ENCODE measurements at places on chromosomes 13 and 19.

DNA sequence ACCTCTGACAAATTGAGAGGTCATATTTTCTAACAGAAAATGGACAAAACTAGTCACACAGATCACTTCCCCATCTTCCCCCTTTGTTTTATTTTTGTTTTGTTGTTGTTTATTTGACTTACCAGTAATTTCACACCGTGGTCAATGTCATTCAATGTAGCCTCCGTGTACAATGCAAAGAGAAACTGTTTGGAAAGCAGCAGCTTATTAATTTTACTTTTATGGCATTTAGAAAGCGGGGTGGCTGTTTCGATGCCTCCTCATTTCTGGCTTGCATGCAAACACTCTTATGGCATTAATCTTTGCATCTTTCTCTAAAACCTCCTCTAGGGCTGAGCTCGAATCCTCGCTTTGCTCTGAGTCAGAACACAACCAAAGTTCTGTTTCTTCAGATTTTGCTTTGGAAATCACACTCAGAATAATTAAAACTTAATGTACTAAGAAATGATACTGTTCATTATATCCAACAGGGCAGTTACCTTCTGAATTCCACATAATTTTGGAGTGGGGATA, 77.0 kb downstream of the ZNF536 start:
- no peak for DNase-seq

DNA sequence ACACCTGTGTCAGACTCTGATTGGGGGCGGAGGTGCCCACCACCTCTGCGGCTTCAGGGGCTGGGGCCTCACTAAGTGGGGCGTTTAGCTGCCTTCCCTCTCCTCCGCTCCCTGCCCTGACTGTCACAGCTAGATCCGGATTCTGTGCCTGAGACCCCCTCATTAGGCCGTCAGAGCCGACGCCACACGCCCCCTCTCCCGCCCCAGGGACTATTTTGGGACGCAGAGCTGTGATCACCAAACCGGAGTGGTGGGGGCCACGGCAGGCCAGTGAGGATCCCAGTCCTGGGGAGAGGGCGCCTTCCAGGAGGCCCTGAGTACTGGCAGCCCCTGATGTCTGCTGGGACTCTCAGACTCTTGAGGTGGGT, 762 bp downstream of the KANK3 start:
- no peak for DNase-seq

DNA sequence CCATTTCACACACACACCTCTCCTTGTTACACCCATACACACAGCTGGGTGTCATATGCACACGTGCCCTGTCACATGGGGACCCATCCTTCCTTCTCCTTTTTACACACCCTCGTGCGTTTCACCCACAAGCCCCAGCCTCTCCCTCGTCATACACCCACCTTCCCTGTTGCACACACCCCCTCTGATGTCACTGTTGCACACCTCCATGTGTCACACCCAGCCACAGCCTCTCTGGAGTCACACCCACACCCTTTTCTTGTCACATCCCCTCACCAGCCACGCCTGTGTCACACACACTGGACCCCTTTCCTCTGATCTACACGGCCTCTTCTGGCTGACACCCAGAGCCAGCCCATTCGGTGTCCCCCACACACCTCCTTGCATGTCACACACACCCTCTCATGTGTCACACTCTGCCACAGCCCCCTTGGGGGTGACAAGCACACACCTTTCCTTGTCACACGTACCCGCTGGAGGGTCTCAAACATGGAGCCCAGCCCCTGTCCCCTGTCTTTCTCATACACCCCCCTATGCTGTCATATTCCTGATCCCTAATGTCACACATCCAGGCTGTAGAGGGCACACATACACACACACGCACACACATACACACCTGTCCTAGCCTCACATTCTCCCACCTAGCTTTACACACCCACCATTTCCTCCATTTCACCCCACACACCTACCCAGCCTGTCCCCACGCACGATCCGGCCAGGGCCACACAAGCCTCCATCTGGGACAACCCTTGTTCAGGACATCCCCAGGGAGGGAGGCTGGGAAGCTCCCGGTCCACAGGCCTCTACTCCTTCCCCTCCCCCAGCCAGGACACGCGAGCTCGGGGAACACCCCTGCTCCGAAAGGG, 1.4 kb downstream of the NOVA2 start:
- DNase-seq, result peak; percentile 72

- no peak for DNase-seq
Observed at GRCh38 chr13:40875044-40875443, 85.6 kb downstream of the SLC25A15 start.

DNA sequence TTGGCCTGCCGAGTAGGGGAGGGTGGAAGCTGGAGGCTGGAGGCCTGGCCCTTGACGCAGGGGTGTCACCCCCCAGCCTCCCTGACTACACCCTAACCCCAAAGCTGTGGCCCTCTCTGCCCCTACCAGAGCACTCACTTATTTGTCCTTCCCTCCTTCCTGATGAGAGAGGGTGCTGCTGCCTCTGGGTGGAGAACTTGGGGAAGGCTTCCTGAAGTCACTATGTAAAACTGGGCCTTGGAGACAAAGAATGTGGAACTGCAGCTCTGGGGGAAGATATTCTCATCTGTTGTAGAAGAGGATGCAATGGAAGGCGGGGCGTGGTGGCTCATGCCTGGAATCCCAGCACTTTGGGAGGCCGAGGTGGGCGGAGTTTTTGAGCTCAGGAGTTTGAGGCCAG, 485.2 kb downstream of the ZNF536 start:
- no peak for DNase-seq

DNA sequence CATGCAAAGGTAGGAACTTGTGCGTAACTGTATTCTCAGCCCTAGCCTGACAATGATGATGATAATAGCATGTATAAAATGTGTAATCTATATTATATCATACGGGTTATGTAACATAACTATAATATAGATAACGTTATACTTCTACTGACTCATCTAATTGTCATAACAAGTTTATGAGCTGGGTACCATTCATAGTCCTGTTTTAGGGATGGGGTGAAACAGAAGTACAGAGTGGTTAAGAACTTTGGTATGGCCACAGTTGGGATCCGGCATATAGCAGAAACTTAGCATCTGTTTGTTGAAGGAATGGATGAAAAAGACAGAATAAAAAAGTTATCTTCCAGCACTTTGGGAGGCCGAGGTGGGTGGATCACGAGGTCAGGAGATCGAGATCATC, 5.2 kb downstream of the CTU1 start:
- no peak for DNase-seq

DNA sequence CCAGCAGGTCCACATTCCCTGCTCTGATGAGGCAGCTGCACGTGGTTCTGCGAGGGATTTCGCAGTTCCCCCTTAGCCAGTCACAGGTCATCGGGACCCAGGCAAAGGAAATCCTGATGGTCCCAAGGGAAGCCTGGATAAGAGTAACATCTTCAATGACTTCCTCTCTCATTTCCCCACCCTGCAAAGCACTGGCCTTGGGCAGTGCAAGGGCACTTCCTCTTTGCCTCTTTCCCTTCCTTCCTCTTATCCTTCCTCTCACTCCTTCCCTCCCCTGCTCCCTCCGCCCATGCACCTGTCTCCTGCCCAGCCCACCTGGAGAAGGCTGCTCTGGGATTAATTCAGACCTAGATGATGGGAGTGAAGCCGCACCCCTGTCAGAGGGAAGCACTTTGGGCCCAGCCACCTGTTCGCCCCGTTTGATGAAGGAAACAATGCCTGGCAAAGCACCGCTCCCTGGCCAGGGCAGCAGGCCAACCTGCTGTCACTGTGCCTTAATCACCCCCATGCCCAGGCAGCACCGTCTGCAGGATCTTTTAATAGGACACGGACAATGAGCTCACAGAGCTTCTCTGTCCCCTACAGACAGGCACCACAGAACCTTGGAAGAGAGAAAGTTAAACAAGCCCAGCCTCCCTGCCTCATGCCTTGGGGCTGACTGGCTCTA, 113.5 kb upstream of the PABPC3 start:
- peak; percentile 45 for DNase-seq

DNA sequence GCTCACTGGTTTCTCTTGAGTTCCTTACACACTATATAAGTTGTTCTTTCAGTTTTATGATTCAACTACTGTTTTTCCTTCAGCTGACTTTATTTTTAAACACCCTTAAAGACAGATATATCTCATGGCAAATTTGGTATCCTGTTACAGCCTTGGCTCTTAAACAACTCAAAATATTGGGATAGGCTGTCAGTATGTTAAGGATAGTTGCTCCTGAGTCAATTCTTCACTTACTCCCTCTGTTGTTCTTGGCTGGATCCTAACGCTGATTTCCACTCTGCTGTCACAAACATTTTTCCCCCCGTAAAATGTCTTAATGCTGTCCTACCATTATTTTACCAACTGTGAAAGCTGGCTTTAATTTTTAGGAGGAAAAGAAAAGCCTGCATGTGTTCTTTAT, 1.2 kb downstream of the KCNRG start:
- no peak for DNase-seq

DNA sequence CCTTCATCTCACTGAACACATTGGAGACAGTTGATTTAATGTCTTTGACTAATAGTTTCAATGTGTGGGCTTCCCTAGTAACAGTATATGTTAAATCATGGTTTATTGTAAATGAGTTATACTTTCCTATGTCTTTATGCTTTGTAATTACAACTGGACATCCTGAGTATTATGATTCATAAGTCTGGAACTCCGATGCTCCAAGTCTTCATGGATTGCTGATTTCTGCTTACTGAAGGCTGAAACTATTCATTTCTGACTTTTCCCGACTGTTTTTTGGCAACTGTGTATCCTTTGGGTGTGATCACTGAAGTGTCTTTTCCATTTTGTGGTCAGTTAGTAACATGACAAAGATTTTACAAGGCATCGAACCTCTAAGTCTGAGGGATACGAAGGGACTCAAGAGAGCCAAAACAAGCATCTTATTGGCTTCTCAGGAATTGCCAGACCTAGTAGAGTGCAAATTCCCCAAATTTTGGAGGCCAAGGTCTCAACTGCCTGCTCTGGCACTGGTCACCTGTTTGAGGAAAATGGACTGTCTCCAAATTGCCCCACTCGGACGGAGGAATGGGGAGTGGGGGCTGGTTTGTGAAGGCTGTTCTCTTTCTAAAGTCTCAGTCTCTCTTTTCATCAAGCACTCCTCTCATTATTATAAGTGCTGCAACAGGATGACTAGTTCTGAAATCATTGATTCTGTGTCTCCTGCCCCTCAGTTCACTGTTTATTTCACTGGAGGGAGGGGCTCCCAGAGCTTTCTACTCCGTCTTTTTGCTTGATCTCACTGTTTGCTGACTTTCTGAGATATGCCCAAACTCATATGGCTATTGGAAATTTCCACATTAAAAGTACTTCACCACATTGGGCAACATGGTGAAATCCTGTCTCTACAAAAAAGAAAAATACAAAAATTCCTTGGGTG, 20.2 kb upstream of the CD70 start:
- no peak for DNase-seq

DNA sequence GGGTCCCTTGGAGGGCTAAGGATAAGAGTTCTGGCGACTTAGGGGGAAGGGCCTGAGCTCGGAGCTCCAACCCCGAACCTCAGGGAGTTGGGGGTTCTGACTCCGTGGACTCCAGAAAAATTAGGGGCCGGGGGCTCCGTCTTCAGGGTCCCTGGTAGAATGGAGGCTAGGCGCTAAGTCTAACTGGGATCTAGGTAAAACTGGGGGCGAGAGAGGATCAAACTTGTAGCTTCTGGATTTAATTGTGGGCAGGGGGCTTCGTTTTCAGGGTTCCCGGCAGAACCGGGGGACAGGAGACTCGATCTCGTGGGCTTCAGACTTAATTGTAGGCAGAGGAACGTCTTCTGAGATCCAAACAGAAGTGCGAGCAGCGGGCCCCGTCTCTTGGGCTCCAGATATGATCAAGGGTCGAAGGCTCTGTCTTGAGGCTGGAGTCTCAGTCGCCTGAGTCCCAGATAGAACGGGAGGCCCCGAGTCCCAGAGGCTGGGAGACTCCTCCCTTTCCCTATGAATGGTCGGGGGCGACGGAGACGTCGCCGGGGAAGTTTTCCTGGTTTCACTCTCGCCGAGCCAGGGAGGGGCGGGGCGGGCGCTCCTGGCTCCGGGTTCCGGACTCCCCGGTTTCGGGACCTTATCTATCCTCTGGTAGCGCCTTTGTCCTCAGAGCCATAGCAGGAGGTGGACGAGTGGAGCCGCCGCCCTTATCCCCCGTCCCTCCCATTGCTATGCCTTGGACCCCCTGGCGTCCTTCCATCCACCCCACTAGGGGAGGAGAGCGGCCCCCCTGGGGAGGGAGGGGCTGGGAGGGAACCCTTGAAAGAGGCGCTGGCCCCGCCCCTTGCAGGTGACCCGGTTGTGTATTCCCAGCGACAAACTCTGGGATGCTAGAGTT, 1.3 kb downstream of the NECTIN2 start:
- DNase-seq, result peak; percentile 65

DNA sequence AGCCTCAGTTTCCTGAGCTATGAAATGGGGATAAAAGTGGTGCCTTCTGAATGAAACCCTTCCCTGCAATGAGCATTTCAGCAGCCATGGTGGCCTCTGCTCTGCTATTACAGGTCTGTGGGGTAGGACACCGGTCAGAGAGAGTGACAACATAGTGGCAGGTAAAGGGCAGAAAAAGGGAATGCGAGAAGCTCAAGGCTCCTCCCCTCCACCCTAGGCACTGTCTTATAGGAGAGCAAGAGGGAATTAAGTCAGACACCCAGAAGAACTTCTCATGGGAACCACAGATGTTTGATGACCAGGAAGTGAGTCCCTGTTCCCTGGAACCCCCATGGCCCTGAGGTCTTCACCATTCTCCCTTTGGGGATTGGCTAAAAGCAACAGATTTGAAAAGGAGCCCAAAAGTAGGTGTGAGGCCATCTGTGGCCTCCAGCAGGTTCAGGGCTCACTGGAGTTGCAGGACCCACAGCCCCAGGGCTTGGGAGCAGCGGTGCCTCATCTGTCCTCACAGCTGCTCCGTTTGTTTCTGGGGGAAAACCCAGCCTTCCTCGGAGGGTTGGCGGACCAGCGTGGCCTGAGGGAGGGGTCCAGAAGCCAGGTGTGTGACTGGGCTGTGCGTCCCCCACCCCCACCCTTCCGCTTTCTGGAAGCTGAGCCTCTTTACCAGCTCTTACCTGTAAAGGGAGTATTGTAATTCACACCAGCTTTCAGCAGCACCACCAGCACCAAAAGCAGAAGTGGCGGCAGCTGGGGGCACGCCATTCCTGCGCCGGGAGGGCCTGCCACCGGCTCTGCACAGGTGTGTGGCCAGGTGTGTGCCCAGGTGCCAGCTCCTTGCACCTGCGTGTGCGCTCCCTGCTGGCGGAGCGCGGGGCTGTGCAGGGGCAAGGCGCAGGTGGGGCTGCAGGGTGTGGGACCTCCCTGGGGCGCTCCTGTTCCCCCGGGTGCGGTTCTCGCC, 19.4 kb downstream of the IQCN start:
- no peak for DNase-seq

DNA sequence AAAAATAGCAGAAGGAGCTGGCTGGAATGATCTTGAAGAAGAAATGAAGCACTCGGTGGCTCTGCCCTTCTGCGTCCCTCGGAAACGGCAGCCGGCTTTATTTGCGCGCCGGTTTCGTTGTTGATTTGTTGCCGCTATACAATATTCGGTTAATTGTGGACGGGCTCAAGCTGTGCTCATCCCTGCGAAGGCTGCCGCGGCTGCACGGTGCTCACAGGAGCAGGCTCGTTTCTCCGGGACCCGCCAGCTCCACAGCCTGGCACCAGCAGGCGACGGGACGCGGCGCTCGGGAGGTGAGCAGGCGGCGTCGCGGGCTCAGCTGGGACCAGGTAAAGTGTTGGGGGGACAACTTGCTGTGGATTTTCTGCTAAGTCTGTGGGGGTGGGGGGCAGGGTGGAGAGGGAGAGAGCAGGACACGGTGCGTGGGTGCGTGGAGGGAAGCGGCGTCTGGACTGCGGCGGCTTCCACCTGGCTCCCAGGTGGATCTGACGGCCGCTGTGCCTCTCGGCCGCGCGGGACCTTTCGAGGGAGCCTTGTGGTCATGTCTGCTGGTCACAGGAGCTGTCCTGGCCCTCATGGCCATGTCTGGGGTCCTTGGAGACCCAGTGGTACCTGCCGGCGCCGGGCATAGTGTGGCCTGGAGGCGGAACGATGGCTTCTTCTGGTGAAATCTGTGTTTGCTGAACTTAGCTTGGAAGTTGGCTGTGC, 90.9 kb downstream of the TEX29 start:
- no peak for DNase-seq

Measured in activated CD4-positive, alpha-beta T cell treated with anti-CD3 and anti-CD28 coated beads, Interleukin-2, amount 10 ng/mL, durations not matched to agents 24 days and 14 days (primary cell).